ENCODE measurements at places on chromosomes 1 and 21.

- no peak for DNase-seq
Observed at GRCh38 chr1:89723863-89724262, 90.9 kb downstream of the LRRC8C start.

DNA sequence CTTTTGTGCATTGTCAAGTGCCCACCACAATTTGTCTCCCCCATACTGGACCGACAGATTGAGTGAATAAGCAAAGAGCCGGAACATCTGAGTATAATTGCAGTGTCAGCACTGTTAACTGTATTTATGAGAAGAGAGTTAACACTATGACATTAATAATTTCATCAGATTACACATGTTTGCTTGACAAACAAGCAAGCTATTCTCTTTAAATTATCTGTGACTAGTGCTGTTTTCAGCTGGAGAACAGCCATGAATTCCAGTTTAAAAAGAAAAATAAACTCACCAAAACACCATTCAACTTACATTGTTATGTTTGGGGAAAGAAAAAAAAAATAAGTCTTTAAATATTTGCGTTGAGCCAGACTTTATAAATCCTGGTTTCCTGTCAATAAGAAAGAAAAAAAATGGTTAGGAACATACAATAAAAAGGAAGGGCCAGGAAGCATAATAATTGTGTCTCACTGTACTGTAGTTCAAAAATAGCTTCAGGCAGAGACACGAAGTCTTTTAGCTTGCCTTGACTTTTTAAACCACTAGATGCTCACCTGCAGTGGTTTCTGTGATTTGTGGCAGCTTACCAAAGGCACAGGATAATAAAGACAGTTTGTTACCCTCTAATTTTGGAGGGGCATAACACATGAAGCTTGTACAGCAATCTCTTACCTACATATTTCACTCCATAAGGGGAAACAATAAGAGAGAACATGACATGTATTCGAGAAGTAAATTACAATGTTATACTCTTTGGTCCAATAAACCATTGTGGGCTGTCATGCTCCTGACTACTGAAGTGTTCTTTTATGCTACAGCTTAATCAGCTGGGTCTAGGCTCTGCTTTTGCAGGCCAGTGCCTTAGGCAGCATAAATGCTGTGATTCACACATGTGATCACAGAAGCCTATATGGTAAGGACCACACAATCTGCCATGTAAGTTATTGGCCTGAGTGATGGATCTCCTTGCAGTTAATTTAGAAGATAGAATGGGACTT is 302.0 kb upstream of the ADGRL2 start:
- no peak for DNase-seq

DNA sequence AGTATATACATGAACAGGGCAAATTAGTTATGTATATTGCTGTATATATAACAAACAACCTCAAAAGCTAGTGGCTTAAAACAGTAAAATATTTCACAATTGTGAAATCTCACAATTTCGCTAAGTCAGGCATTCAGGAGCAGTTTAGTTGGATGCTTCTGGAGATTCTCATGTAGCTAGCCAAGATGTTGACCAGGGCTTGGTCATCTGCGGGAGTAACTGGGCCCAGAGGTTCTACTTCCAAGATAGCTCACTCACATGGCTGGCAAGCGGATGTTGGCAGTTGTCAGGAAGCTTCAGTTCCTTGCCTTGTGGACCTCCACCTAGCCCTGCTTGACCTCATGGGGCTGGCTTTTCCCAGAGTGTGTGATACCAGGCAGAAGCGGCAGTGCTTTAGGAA is 95.6 kb downstream of the TTC3 start:
- DNase-seq: no peak

DNA sequence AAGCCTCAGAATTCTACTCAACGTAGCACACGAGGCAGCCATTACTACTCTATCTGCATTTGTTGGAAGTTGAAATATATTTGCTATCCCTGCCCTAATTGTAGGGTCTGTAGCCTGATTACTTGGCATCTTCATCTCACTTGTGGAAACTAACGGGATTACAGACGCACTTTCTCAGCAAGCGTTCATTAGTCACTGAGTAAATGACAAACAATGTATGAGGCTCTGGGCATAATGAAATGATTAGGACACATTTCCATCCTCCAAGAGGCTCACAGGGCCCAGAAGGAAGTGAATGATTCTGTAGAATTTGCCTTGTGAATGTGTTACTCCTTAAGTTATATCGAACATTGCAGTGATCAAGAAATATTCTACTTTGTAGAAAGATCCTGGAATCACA is 78.1 kb downstream of the KIF26B start:
- DNase-seq: no peak

- no peak for DNase-seq
Observed at GRCh38 chr1:173823781-173824314, 625 bp upstream of the DARS2 start.

GRCh38 chr1:38045401-38046332 is 926 bp downstream of the POU3F1 start:
- no peak for DNase-seq

- DNase-seq: no peak
Observed at GRCh38 chr1:35284852-35285251, 16.3 kb downstream of the ZMYM4 start.

DNA sequence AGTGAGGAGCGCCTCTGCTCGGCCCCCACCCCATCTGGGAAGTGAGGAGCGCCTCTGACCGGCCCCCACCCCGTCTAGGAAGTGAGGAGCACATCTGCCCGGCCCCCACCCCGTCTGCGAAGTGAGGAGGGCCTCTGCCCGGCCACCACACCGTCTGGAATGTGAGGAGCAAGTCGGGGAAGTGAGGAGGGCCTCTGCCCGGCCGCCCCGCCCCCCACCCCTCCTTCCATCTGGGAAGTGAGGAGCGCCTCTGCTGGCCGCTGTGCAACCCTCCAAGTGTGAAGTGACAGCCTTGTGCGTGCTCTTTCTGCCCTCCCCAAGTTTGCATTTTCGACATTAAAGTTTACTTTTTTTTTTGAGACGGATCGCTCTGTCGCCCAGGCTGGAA is 5.1 kb upstream of the ZZZ3 start:
- DNase-seq: no peak

GRCh38 chr1:48532976-48533375 is 61.0 kb upstream of the SPATA6 start:
- no peak for DNase-seq

GRCh38 chr1:17762313-17762712 is 7.2 kb downstream of the ACTL8 start:
- DNase-seq: no peak

DNA sequence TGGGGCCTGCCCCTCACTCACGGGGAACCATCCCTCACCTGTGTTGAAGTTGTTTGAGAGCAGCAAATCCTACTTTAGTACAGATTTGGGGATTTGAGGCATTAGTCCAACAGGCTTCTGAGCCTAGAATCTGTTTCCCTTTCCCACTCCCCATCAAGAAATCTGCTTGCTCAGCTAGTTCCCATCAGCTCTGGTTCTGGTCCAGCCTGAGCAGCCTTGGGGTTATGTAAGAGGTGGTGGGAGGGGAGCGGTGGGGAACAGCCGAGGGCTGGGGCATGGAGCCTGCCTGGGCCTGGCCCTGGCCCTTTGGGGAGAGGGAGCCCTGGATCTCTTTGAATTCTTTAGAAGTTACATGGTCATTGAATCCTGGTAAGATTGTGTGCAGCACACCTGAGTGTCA is 4.1 kb downstream of the GSTM5 start:
- DNase-seq: no peak

GRCh38 chr1:98323906-98324358 is 337.6 kb upstream of the SNX7 start:
- no peak for DNase-seq

- no peak for DNase-seq
Observed at GRCh38 chr1:42743317-42744147, 3.5 kb upstream of the CLDN19 start.

GRCh38 chr1:212691561-212692071 is 8.0 kb downstream of the BATF3 start:
- DNase-seq: no peak

DNA sequence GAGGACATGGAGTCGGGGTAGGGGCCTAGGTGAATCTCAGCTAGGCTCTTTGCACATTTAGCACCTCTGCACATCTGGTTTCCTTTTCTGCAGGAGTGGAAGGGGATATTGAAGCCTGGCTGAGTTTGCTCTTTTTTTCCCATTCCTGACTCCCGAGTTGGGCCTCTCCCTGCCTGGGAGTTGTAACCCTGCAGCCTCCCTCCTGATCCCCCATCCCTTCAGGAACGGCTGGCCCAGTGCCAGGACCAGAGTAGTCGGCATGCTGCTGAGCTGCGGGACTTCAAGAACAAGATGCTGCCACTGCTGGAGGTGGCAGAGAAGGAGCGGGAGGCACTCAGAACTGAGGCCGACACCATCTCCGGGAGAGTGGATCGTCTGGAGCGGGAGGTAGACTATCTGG is 836 bp downstream of the OLFML3 start:
- no peak for DNase-seq

GRCh38 chr1:40252601-40253000 is 4.9 kb downstream of the TMCO2 start:
- no peak for DNase-seq

DNA sequence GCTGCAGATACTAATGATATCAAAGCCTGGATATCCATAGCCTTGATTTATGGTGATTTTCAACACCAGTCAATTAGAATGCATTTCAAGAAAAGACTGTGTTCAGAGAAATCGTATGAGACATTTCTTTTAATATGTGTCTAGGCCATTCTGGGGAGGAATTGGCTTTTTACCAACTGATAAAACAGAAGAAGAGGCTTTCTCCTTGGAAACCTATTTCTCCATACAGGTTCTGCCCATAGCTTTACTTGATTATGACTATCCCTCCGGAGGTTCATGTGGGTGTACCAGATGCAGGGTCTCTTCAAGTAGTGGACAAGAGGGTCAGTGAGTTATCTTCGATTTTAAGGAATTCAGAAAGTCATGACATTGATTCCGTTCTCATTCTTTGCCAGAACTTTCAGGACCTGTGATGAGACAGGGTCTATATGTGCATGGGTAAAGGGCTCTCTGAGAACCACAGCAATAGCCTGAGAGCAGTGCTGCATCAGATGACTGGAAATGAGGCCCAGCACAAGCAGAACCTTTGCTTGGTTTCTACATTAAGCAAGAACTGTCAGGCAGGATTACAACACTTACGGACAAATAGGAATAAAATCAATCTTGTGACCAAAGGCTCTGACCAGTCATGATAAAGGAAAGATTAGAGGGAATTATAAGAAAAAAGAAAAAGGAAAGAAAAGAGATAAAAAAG is 263.7 kb upstream of the SGIP1 start:
- peak; percentile 70 for DNase-seq

GRCh38 chr1:156539818-156540355 is 32.5 kb downstream of the IQGAP3 start:
- DNase-seq: no peak

DNA sequence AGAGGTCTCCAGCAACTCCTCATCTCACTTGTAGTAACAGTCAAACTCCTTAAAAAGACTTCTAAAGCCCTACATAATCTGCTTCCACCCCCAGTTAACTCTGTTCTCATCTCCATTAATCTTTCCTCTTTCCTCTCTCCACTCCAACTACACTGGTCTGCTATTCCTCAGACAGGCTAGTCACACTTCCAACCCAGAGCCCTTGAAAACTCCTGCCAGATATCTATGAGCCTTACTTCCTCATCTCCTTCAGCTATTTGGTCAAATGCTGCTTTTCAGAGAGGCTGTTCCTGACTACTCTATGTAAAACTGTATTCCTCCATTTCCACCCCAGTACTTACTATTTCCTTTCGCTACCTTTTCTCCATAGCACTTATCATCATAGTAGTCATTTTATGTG is 24.4 kb downstream of the PCP4L1 start:
- no peak for DNase-seq

- no peak for DNase-seq
Observed at GRCh38 chr21:38660333-38661196, 145.2 kb upstream of the ETS2 start.

DNA sequence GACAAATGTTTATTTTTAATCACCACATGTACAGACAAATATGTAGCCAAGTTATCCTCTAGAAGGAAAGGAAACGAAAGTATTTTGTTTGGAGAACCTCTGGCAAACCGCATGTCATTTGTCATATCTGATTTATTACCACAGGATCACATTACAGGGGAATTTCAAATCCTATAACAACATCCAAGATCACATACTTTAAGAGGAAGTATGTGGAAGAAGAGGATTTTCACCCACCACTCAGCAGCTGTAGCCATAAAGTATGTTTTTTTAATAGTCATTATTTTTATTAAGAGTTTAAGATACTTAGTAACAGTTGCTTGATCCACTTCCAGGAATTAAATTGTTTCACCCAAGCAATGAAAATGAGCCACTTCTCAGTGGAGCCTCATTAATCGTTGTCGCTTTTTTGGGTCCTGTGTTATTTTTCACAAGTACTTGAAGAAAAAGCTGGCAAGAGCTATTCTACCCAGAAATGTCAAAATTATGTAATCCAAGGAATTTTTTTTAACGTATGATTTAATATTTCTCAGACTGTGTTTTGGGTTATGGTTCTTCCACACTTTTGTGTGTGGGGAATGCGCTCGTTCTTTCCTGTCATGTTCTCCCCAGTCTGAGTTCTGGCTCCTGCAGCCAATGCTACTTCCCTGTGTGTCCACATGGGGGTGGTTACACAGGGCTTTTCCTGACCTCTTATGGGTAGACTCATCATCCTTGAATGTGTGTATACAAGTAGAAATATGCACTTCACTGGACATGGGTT is 6.9 kb downstream of the SERTAD4 start:
- DNase-seq: no peak

DNA sequence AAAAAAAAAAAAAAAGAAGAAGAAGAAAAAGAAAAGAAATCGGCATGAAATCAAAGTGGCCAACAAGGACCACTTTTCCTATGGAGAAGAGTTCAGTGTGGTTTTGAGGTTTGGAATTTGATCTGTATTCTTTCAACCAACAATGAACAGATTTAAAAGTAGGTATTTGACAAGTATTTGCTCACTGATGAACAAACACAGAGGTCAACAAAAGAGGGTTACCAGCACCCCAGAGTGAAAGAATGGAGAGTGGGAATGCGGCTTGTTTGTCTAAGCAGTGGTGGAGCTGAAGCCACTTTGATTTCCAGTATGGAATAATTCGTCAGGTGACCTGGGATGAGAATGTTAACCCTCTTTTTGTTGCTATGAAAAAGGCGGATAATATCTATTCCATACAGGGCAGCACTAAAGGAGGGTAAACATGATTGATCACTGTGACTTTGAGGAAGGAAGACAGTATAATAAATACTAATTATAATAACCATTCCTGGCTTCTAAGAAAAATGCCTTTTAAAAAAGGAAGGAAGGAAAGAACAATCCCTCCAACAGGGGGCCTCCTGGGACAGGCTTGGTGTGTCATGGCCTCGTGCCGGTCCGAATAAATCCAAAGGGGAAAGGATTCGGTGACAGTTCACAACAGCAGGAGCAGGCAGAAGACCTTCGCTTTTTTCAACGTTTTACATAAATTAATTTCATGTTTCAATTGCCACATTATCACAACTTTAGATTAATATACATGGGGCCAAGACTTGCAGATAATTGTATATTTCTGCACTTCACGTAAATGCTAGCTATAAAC is 37.2 kb upstream of the SIM2 start:
- peak; percentile 54 for DNase-seq
